ENCODE measurements at places on chromosomes 16 and 17. TPM values are rescaled to one million over a fixed set of nuclear protein-coding genes. Genes with fewer than 3 reads are reported as not detected.

DNA sequence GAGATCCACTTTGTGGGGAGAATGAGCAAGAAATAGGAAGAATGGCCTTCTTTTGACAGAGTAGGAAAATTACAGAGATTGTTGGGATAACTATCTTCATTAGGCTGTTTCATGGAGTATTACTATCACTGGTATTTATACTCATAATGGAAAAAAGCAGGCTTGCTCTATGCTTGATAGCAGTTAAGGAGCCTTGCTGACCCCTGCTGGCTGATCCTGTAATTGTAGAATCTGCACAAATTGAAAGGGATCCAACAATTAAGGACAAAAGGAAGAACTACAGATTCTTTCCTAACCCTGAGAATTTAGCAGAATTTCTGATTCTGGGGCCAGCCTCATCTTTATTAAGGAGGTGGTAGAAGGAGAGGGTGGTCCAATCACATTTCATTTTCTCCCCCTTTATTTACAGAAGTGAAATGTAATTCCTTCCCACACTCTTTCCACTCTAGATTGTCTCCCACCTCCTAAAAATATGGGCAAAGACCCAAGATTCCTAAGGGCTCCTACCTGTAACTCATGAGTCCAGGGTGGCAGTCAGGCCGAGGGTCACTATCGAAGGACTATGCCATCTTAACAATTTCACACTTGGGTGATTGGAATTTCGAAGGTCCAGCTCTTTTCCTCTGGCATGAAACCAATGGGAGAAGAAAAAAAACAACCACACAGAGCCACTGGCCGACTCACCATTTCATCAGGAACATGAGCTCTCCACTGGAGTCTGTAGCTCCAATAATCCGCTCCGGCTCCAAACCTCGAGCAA is 26.3 kb downstream of the NFE2L1 start:
- peak; percentile 50 for DNase-seq

GRCh38 chr17:80621335-80621996 is 76.8 kb downstream of the RPTOR start:
- no peak for DNase-seq

GRCh38 chr17:4899341-4900230 is at the start of gene C17orf107:
TSS of gene C17orf107 (plus strand) at chr17:4899536. CDS start at chr17:4899763, 227 bp downstream.
- peak; percentile 87 for DNase-seq

DNA sequence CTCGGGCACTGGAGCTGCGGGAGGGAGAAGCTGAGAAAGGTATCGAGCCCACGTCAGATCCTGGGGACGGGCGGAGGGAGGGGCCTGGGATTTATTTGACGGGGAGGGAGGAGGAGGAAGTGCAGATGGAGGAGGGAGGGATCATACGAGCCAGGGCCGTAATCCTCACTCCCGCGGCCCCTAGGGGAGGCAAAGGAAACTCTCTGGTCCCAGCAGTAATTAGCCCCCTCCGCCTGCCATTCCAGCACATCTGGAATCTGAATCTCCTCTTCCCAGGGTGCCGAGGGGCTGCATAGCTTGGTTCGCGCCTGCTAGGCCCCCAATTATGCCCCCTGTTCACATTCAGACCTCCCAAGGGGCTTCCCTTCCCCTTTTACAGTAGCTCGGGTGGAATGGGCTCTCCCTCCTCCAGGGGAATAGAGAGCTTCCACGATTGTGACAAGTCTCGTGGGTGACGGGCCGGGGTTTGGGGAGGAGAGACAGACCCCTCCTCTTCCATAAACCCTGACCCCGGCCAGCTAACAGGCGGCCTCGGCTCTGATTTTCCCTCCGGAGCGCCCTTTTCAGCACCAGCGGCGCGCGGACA is at the start of gene SEZ6L2:
SEZ6L2 (minus strand) TSS at position 35 of the 586 bp plus-strand sequence. CDS start 531 bp downstream, outside the sequence.
- DNase-seq, result no peak

GRCh38 chr17:1494203-1494602 is 1.7 kb upstream of the MYO1C start:
- no peak for DNase-seq

Gene GABARAP
- total RNA-seq, result 244 TPM

Gene NLRP1
- 120 TPM for total RNA-seq

Gene SLC12A3
- not detected for total RNA-seq

Gene SLC43A2
- 2.1 TPM for total RNA-seq

GRCh38 chr17:27993723-27994310 is 48.7 kb upstream of the NLK start:
- no peak for DNase-seq

Gene VTN
- total RNA-seq, result 0.28 TPM
